ENCODE measurements at places on chromosomes 4 and X.

DNA sequence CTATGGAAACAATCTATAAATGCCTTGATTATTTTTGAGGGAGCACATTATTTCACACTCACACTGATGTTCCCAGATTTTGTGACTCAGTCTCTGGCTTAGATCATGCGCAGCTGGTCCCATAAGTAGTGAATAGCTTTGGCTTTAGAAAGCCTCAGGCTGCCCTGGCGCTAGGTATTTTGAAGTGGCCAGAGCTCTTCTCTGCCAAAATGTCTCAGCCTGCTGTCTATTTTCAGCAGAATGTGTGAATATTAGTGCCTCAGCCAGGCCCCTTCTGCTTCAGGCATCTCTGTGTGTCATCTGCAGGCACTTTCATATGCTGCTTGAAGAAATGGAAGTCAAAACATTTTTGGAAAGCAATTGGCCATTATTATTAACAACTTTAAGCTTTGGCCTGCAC is 931.0 kb upstream of the INTU start:
- DNase-seq: no peak

DNA sequence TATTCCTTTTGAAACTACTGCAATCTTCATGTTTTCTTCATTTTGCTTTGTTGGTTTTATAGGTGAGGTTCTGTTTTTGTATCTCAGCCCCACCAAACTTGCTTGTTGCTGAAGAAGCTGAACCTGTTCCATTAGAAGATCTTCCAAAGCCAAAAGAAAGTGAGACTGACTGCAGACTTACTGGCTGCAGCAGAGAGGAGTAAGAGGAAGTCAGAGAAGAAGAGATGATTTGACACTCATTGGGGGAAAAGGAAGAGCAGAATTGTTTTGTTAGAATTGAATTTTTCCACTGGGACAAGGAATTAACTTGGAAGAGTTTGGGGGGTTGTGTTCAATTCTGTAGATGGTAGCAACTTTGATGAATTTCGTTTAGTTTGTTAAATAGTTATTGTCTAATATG is 3.1 kb downstream of the TEX13D start:
- DNase-seq: no peak

- peak; percentile 9 for DNase-seq
Measured at GRCh38 chrX:152637649-152638442, at the start of gene GABRQ. Gene GABRQ, plus strand, starts transcription at chrX:152637895. Its CDS starts 308 bp downstream, at chrX:152638203.

DNA sequence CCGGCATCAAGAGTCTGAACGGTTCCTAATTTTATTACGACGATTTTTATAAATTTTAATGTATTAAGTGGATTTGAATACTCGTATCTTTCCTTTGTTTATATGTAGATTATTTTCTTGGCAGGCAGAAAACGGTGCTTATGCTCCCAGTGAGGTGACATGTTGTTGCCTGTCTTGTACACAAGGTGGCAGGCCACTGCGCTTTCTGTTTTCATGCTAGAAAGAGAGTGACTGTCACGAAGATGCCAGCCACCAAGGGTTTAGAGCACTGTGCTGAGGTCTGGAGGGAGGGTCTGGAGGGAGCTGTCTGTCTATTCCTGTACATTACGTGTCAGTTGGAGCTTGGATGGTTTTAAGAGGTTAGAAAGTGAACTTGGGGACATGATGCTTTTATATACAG is 87.7 kb downstream of the SHROOM2 start:
- peak; percentile 36 for DNase-seq

GRCh38 chrX:132665676-132666075 is 176.8 kb upstream of the MBNL3 start:
- DNase-seq: no peak

DNA sequence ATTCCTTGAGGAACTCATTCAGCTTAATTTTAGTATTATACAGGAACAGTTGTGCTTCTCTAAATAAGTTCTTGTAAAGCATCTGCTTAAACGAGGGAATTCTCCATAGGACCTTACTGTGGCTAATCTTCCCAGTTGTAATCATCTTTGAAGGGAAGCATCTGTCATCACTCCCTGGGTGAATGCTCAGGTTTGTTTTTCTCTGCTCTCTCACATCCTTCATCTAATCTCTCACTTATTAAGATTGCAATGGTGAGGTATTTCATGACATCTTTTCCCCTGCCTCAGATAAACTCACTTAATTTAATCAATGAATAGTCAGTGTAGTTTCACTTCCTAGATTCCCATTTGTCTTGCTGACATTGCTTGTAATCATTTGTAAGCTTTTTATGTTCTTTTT is 121.8 kb upstream of the ADAMTS3 start:
- peak; percentile 71 for DNase-seq

- DNase-seq: no peak
Measured at GRCh38 chr4:24980740-24981139, 50.0 kb downstream of the LGI2 start.

Measured in kidney tubule cell (primary cell).